Stimulated activated CD4-positive, alpha-beta T cell treated with anti-CD3 and anti-CD28 coated beads, Interleukin-4, amount 100 ng/mL, for 4 hours (primary cell): ENCODE measurements at places on chromosomes 12 and 14.

DNA sequence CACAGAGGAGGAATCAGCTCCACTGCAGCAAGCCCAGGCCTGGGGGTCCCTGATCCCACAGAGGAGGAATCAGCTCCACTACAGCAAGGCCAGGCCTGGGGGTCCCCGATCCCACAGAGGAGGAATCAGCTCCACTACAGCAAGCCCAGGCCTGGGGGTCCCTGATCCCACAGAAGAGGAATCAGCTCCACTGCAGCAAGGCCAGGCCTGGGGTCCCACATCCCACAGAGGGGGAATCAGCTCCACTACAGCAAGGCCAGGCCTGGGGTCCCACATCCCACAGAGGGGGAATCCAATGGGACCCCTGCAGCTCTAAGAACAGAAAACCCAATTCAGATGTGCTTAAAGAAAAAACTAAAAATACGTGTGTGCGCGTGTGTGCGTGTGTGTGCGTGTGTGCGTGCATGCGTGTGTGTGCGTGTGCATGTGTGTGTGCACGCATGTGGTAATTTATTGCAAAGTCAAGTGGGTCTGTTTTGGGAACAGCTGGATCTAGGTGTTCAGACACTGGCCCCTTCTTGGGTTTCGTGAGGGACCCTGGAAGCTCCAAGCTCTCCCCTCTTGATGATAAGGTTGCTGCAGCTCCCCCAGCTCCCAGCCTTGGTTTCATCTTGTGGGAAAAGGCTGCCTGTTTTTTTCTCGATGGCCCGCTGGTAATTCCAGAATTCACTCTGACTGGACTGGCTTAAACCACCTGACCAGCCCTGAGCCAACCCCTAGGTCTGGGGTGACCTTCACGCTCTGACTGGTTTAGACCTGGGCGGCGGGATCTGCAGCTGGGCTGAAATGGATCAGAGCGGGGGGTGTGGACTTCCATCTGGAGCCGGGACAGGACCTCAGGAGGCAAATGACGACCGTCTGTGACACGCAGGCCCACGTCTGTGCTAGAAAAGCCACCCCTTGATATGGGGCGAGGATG lies 47.1 kb downstream of the GALNT9 start:
- DNase-seq, result no peak

GRCh38 chr14:77309131-77309530 lies 11.6 kb downstream of the POMT2 start:
- DNase-seq, result no peak

DNA sequence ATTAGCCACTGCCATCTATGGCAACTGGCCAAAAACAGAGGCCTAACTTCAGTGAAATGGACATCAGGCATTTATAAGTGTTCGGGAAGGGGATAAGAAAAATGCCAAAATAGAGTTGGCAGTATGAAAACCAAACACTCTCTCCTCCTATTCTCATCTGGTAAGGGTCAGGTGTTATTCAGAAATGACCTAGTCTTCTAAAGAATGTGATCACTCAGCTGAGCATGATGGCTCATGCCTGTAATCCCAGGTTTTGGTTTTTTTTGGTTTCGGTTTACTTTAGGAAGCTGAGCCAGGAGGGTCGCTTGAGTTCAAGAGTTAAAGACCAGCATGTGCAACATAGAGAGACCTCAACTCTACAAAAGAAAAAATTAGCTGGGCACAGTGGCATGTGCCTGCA lies 170.3 kb downstream of the GRIN2B start:
- DNase-seq, result no peak

GRCh38 chr12:17035372-17035771 lies 429.4 kb upstream of the LMO3 start:
- DNase-seq, result no peak

DNA sequence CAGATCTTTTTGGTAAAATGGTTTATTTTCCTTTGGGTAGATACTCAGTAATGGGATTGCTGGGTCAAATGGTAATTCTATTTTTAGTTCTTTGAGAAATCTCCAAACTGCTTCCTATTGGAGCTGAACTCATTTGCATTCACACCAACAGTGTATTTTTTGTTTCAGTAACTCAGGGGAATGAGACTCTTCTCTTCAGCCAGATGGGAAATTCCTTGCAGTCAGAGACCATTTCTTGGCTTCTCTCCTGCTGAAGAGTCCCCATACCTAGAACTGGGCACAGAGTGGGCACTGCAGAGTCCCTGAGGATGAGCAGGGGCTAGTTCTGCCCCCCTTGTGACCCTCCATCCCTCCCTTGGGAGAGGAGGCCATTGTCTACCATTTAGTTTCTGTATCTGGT lies 10.8 kb downstream of the SDSL start:
- no peak for DNase-seq

DNA sequence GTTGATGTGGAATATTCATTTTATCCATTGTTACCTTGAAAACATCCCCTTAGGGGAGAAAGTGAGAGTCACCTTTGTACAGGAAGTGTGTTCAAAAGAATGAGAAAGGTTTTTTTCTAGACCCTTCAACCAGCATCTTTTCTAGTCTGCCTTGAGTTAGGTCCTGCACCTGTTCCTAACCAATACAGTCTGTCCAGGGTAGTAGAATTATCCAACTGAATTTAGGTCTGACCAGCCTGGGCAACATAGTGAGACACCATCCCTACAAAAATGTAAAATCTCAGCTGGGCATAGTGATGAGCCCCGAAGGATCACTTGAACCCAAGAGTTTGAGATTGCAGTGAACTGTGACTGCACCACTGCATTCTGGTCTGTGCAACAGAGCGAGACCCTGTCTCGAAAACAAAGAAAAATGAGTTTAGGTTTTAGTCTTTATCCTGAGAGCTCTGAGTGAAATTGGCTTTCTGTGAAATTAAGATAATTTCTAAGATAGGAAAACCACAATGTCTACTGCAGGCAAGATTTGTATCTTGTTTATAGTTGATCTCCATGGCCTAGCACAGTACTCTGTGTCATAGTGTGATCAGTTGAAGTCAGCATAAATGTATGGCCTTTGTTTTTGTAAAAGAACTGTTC lies 25.2 kb downstream of the ARHGAP5 start:
- no peak for DNase-seq

- DNase-seq, result peak; percentile 38
Measured at GRCh38 chr12:124006085-124006845, 33.2 kb downstream of the ZNF664 start.

GRCh38 chr12:97275728-97276590 lies 186.6 kb upstream of the RMST start:
- no peak for DNase-seq

DNA sequence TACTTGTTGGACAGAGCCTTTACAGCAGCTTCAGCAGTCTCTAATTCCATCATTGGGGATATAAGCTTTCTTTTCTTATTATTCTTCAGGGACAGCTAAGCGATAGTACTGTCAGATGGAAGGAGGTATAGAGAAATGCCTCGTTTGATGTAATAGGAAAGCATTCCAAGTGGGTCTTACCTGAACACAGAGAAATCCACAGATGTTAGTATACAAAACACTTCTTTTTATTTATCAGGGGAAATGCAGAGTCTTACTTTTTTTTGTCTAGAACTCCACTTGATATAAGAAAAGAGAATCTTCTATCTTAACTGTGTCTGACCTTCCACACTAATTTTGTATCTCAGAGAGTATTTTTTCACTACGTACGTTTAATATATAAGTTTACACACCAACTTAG lies 1.9 kb downstream of the SYT1 start:
- no peak for DNase-seq

DNA sequence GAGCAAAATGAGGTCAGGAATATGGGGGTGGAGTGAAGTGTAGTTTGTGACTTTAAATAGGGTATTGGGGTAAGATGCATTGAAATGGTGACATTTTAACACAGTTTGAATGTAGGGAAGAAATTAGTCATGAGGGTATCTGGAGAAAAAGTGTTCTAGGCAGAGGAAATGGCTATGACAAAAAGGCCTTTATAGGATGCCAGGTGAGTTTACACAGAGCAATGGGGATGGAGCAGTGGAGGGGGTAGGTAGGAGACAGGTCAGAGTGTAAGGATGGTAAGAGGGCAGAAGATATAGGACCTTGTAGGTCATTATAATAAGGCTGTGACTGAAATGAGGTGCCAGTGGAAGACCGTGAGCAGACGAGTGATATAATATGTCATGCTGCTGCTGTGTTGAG lies 30.4 kb downstream of the HEATR5A start:
- DNase-seq, result no peak

- no peak for DNase-seq
Measured at GRCh38 chr14:94158239-94158883, 15.8 kb upstream of the PPP4R4 start.

DNA sequence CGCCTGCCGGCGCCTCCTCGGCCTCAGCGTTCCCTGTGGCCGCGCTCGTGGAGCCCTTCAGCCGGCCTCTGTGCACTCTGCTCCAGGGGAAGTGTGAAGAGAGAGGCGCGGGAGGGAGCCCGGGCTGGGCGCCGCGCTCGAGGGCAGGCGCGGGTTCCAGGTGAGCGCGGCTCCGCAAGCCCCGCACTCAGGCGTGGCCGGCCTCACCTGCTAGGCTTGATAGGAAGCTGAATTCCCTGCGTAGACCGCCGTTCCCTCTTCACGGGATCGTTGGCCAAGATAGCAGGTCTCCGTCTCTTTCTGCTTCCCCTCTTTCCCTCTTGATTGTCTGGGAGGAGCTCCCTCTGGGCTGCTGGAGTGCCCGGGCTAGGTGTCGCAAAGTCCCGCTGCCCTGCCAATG lies 89.7 kb downstream of the ASCL4 start:
- no peak for DNase-seq

- no peak for DNase-seq
Measured at GRCh38 chr14:89502966-89503365, 85.9 kb upstream of the FOXN3 start.

GRCh38 chr12:18250313-18250916 lies 10.9 kb upstream of the PIK3C2G start:
- DNase-seq, result no peak

- DNase-seq, result no peak
Measured at GRCh38 chr12:42382013-42382696, 56.2 kb downstream of the PPHLN1 start.

GRCh38 chr12:121825041-121825523 lies 21.3 kb downstream of the SETD1B start:
- no peak for DNase-seq

- no peak for DNase-seq
Measured at GRCh38 chr12:68378872-68379606, 46.9 kb upstream of the MDM1 start.

- no peak for DNase-seq
Measured at GRCh38 chr12:3615862-3616261, 124.9 kb downstream of the PRMT8 start.

- DNase-seq, result no peak
Measured at GRCh38 chr14:104688505-104689108, 811 bp upstream of the INF2 start.

- no peak for DNase-seq
Measured at GRCh38 chr14:82420871-82421270, 887.2 kb upstream of the SEL1L start.

GRCh38 chr14:88005978-88006851 lies 1.3 kb downstream of the GPR65 start:
- peak; percentile 35 for DNase-seq

- DNase-seq, result no peak
Measured at GRCh38 chr12:11542599-11542998, 106.9 kb upstream of the ETV6 start.

DNA sequence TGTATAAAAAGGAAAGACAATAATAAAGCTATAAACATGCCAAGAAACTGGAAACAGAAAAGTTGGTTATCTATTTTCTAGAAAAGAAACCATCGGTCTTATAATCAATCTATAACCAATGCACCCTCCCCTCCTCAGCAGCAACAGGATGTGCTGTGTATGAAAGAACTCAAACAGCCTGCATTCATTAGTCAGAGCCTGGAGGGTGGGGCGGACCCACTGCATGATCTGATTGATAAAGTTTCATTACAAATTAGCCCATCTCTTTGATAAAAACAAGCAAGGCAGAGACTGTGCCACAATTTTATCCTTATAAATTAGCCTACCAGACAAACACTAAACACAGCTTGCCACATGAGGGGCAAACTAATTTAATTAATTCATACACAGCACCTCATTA lies 448.1 kb downstream of the BCAT1 start:
- DNase-seq, result no peak

GRCh38 chr12:97960741-97961608 lies 498.4 kb downstream of the RMST start:
- peak; percentile 6 for DNase-seq

- DNase-seq, result no peak
Measured at GRCh38 chr12:51869496-51869865, 18.4 kb upstream of the ANKRD33 start.

DNA sequence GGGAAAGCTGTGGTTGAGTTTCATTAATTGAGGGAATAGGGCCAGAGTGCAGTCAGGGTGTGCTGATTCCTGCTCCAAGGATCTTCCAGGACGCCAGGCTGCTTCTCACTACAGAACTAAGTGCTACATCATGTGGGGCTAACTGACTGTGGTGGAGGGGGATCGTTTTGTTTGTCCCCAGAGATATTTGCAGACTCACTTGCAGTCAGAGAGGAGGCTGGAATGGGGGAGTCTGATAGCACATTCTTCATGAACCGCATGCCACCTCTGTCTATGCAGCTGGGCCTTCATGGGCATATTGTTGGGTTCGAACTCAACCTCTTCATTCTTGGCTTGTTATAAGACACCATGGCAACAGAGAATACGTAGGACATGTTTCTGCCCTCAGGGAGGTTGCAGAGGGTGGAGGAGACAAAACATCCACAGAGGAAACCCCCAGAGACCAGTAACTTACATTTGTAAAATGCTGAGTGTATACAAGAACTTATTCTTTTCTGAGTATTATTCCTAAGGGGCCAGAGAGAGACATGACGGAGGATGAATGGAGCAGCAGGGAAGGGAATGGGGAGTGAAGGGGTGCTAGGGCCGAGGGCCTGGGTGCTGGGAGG lies 13.0 kb downstream of the KRT7 start:
- DNase-seq, result no peak

- no peak for DNase-seq
Measured at GRCh38 chr12:24561882-24562770, 386.8 kb downstream of the BCAT1 start.

DNA sequence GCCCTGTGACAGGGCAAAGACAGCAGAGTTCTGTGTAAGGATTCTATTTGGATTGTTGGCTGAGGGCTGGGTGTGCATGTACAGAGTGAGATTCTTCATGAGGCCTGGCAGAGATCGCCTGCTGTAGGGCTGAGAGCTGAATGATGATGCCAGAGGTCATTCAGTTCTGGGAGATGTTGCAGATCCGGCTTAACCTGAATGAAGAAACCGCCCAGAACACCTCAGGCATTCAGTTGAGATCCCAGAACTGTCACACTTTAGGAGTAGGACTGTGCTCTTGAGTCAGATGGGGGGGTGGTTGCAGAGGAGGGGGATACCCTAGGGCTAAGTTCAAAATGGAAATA lies 5.8 kb upstream of the EVL start:
- no peak for DNase-seq

DNA sequence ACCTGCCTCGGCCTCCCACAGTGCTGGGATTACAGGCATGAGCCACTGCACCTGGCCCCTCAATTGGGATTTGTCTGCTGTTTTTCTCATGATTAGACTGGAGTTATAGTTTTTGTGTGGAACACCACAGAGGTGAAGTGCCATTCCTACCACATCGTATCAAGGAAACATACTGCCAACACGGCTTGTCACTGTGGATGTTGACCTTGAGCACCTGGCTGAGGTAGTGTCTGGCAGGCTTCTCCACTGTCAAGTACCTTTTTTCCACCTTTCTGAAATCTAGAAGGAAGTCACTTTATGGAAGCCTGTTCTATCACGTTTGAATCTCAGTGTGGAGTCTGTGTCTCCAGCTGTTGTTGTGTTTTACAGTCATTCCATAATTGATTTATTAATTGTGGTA lies 21.4 kb upstream of the SEL1L start:
- no peak for DNase-seq

- no peak for DNase-seq
Measured at GRCh38 chr14:87960013-87960787, 32.8 kb downstream of the GALC start.
